Activated T-cell treated with anti-CD3 and anti-CD28 coated beads for 4 hours (primary cell): ENCODE measurements at places on chromosomes 3 and 15.
A peak's percentile ranks its signal among the peaks of the same experiment; 100 is the strongest.

DNA sequence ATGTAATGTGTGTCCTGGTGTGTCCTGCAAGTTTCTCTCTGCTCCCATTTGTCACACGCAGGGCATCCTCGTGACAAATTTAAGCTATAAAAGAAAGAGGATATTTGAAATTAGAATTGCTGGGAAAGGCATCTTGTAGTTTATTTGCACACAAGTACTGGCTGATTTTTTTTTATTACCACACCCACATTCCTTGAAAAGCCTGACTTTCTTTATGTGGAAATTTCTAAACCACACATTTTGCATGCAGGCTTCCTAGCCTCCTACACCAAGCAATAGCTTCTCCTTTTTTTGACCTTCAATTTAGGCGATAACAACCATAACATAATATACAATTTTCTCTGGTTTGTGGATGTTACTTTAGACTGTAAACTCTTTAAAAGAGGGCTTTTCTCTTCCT lies 126.1 kb downstream of the SERPINI1 start:
- no peak for DNase-seq

- DNase-seq, result peak; percentile 59
These were observed 17.5 kb downstream of the FAM240A start for GRCh38 chr3:46629551-46630517.

DNA sequence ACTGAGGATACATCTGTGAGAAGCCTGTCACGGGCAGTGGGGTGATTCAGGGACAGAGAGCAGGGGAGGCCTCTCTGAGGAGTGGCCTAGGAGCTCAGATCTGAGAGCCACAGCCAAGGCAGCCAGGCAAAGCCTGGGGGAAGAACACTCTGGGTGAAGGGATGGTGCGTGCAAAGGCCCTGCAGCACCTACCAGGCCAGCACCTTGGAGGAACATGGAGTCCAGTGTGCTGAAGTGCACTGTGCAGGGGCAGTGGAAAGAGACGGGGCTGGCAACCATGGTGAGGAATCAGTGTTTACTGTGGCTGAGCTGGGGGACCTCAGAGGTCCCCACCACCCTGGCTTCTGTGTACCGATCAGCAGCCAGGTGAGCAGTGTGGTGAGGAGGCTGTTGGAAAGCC lies 48.0 kb downstream of the NUP210 start:
- DNase-seq, result no peak

DNA sequence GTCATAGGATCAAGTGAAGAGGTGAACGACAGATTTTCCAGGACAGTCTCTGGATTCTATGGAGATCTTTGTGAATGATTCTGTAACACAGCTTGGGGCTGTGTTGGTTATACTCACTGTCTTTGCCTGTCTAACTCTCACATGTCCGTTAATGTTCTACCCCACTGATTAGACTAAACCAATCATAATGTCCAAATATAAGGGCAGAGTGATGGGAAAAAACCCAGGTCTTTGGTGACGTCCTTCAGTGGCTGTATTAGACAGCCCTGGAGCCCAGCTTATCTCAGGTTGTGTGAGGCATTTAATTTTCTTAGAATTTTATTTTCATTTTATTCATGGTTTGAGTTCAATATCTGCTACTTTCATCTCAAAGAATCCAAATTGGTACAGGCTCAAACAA lies 59.3 kb upstream of the TRA2B start:
- no peak for DNase-seq

GRCh38 chr15:62060113-62060895 lies at the start of gene VPS13C:
Gene VPS13C, minus strand, starts transcription at chr15:62060447. Its CDS starts 73 bp downstream, at chr15:62060374.
- DNase-seq, result peak; percentile 81
